Stimulated activated naive CD8-positive, alpha-beta T cell treated with anti-CD3 and anti-CD28 coated beads, Interleukin-15, Interleukin-2, amounts not matched to agents 100 U/mL and 50 U/mL, for 24 hours (primary cell): ENCODE measurements at places on chromosomes 16 and 17.

DNA sequence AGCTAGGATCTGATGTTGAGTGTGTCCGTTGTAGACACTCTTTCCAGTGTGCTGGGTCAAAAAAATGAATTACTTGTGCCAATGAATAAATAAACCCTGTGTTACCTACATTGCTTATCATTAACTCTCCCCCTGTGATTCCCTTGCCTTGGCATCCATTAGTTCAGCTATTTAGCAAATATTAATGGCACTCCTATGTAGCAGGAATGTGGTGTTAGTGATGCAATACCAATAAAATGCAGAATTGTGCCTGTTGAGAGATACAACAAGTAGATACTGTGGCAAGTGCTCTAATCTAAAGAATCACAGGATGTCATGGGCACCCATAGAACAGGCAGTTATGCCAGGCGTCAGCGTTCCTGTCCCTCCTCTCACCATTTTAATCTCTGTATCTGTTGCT lies 343.2 kb downstream of the PMP22 start:
- no peak for DNase-seq

GRCh38 chr17:67125417-67125816 lies 81.1 kb downstream of the CACNG1 start:
- no peak for DNase-seq

DNA sequence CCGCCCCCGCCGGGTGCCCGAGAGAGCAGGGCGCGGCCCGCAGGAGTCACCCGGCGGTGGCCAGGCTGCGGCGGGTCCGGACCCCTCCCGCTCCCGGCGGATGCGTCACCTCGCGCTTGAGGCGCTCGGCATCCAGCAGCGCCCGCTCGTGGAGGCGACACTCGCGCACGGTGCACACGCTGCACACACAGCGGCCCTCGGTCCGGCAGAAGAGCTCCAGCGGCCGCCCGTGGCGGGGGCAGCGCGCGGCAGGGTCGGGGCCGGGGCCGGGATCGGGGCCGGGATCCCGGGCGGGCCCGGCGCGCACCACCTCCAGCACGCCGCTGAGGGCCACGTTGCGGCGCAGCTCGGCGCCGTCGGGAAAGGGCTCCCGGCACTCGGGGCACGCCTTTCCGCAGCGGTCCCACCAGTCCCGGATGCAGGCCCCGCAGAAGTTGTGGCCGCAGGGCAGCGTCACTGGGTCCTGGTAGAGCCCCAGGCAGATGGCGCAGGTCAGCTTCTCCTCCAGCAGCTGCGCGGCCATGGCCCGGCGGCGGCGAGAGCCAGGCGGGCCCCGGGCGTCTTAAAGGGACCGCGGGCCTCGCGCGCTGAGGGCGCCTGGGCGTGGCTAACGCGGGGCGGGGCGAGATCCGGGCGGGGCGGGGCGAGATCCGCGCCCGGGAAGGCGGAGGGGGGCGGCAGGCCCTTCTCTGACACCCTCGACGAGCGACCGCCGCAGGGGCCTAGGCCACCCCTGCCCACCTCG lies at the start of gene TRIM65:
Gene TRIM65, minus strand, starts transcription at position 537 of the 745 bp plus-strand sequence. Its CDS starts 14 bp downstream, at position 523.
- peak; percentile 88 for DNase-seq

DNA sequence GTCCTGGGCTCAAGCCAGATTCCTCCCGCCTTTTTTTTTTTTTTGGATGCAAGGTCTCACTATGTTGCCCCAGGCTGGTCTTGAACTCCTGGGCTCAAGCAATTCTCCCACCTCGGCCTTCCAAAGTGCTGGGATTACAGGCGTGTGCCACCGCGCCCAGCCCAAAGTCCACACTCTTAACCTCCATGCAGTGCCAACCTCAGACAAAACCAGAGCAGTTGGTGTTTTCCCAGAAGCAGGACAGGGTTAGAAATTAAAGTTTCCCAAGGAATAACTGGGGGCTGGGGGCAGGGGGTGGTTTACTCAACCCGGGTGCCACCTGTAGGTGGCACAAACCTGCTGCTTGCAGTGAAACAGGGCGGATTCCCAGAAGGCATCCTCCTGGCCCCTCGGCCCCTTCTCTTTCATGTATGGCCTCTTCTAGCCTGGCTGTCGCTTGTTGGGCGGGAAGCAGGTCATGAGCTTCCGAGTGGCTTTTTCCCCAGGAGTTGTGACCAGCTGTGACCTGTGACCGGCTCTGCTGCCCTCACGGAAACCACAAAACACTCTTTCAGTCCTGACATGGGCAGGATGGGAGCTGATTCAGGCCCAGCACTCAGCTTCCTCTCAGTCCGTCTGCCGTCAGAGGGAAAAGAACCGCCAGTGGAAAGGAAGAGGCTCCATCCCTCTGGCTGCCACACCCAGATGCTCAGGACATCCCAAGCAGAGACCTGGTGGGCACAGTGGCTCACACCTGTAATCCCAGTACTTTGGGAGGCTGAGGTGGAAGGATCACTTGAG lies 25.6 kb upstream of the USP7 start:
- DNase-seq = no peak

- no peak for DNase-seq
Measured at GRCh38 chr17:76543482-76543825, 3.6 kb downstream of the PRCD start.

DNA sequence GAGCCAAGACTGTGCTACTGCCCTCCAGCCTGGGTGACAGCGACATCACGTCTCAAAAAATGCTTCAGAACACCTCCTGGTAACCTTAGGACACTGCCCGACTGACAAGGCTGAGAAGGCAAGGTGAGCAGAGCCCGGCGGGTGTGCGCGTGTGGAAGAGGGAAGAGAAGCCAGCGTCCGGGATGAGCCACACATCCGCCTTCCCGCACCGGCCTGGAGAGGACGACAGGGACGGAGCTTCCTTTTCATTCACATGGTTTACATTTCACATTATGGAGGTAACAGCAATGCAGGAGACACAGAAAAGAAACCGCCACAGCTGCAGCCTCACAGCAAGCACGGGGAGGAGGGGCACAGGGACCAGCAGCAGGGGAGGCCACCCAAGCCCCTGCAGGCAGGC lies 16.5 kb downstream of the HAGH start:
- DNase-seq = no peak

GRCh38 chr17:39069114-39069756 lies 82.2 kb downstream of the PLXDC1 start:
- no peak for DNase-seq

DNA sequence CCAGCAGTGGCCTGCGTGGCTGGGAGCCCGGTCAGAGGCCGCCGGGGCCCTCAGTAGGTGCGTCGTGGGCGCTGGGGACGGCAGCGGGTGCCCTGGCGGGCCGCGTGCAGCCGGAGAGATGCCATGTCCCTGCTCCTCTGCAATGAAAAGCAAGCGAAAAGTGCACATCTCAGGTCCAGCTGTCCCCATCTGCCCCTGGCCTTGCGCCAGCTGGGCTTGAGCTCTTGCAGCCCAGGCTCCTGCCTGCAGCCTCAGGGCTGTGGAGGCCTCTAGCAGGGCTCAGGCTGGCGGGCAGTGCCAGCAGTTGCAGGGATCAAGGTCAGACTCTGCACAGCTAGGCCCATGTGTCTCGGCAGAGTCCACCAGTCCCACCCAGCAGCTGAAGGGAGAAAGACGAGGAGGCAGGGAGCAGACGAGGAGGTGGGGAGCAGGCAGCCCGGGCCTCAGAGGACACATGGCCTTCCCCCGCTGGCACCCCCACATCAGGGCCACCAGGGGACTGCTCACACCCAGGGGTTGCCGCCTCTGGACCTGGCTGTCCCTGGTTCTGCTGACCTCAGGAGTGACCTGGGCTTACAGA lies 11.2 kb downstream of the SLC16A3 start:
- no peak for DNase-seq

DNA sequence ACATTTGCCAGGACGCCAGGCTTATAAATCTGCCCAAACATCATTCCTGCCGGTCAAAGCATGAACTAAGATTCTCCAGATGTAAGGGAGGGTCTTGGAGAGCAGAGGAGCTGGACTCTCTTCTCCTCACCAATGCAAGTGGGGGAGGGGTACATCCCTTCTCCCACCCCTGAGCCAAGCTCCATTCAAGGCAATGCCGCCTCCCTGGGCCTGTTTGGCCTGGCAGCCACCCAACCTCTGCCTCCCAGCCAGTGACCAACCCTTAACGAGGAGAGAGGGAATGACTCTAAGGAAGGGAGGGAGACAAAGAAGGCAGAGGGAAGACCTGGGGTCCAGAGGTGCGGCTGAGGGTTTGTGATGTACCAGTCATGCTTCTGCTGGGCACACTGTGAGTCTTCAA lies 13.8 kb downstream of the C17orf50 start:
- DNase-seq = no peak

DNA sequence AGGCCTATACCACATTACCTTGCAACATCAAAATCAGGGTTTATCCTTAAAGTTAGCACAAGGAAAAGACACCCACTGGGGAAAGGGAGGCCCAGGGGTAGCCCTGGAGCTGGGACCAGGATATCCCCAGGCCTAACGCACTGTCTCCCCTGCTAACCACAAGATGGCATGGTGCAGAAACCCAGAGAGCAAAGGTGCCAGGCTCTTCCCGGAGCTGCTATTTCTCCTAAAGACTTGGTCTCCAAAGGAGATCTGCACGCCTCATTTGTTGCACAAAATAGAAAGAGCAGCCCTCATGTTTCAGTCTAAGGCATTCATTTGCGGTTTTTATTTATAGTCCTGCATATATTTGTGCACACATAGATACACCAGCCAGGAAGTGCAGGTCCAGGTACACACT lies 408.6 kb downstream of the SOX9 start:
- DNase-seq = no peak

DNA sequence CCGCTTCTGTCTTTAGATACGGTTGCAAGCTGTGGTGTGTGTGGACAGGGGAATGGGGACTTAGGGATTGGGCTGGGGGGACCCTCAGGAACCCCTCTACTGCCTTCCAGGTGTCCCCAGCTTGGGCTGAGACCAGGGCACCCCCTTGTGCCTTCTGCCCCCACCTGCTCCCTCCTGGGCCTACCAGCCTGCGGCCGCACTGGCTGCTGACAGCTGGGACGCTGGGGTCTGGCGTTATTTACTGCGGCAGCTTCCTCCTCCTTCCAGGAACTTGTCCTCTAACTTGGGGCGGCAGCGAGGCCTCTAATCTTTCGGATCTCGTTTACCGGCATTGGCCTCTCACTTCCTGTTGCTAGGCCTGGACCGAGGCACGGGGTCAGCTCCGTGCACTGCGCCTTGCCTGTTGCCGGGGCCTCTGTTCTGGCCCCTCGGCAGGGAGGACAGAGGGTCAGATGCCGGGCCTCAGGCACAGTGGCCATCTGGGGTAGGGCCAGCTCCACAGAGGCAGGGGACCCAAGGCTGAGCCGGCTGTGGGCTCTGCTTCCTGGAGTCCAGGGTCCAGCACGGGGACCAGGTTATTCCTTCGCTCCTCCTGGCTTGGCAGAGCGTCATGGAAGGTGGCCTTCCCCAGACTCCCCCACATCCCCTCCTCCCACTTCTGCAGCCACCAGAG lies 31.8 kb downstream of the TMEM235 start:
- no peak for DNase-seq

- DNase-seq = no peak
Measured at GRCh38 chr16:65905331-65905730, 461.2 kb upstream of the CDH5 start.

DNA sequence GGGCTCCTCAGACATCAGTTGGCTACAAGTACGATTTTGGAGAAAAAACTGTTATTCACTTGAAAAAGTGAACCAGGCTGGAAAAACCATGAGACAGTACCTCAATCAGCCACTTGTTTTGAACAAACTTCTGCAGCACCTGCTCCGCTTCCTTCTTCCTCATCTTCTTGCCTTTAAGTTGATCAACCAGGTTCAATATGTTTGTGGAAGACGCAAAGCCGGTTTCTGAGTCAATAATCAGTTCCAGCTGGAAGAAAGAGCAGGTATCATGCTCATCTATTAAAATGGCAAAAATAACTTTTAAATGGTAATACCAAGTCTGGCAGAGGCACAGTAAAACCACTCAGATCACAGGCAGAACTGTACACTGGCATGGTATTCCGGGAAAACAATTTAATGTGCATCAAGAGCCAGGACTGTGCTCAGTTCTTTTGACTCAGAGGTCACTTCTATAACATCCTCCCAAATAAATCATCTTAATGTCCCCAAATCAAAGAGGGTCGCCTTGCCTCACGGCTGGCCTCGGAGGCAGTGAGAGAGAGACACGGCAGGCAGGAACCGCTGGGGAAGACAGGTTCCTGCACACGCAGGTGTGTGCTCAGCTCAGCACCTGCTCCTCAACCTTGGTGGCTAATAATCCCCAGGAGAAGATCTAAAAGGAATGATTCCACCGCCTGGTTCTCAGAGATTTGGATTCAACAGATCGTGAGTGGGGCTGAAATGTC lies 29.7 kb downstream of the KDM8 start:
- DNase-seq = no peak

DNA sequence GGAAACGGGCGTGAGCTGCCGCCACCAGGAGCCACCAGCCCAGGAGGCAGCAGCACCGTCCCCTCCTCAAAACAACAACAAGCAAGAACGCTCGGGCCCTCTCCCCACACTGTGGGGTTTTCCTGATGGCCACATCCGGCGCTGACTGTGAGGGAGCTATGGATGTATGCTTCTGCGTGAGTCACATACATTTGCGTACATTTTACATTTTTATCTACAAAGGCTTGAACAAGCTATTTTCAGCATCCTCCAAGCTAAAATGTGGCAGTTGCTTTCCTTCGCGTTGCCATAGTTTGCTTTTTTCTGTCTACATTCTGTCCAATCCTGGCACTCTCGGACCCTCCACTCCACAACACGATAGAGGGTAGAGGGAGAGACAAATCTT lies 2.0 kb upstream of the ABR start:
- DNase-seq = no peak

GRCh38 chr16:56779906-56780305 lies 50.0 kb downstream of the NUP93 start:
- no peak for DNase-seq

DNA sequence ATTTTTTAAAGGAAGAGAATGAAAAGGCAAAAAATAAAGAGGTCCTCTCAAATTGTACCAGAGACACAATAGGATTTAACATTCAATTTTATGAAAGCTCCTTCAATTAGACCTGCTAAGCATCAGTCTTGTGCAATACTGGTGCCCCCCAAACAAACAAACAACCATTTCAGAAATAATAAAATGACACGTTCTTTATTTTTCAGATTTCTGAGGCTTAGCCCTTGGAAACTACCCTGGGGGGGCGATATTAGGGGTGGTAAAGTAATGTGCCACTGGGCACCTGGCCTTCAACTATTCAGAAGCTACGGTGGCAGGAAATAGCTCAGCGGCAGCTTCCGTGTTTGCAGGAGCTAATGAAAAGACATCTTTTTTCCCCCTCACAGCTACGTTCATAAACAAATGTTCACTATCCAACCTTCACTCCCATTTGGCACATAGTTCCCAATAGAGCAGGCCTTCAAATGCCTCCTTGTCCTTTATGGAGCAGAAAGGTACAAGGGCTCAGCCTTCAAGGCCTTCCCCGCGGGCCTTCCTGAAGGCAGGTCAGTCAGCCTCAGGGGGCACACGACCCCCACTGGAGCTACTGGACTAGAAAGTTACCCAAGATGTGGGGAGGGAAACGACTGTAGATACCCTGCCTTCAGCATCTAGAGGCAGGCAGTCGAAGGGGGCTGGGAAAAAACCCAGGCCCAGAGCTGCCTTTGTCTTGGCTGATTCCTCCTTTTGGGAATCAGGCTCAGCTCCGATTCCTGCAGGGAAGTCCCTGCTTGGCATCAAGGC lies 44.1 kb downstream of the TBX4 start:
- DNase-seq = no peak
